ENCODE measurements at places on chromosomes 13 and 19.

DNA sequence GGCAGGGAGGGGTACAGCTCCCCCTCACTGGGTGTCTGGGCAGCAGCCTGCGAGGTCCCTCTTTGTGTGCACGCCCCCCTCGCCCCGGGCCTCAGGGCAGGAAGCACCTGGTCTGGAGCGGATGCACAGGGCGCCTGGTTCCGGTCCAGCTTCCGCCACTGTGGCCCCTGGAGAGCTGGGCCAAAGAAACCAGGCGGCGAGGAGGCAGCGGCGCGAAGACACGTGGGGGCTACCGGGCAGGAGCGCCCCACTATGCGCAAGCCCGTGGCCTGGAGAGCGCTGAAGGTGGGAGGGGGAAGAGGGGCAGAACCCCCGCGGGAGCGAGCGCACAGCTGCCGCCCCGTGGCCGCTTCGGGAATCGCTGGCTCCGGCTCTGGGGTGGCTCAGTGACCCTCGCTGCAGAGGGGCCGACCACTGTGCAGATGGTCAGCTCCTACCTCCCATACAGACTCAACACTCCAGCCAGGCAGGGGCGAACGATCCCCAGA lies 1.7 kb upstream of the LYL1 start:
- peak; percentile 57 for DNase-seq

DNA sequence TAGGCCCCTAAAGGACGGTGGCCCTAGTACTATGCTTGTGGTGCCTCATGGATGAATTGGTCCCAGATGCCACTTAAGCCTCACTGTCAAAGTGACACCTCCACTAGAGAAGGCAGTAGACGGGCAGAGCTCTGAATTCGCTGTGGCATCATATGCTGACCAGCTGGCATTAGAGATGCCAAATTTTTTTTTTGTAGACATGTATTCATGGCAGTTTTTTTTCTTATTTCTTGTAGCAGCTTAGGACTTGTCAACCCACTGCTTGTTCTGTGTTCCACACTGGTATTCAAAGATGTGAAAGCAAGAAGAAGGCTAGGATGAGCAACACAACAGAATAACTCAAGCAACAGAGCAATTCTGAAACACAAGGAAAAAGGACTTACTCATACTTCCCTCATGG lies 212.5 kb downstream of the DLEU7 start:
- DNase-seq = no peak

DNA sequence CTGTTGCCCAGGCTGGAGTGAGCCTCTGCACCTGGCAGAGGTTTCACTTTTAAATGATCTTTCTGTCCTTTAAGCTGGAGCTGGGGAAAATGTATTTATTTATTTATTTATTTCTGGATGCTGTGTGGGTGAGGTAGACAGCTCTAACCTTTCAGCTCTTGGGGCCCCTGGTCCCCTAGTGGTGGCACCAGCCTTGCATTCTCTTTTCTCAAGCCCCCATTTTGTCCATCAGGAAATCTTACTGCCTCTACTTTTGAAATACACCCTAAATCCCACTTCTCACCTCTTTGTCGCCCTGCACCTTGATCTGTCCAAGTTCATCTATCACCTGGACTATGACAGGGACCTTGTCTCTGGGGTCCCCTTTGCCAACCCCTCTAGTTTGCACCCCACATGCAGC lies 2.1 kb upstream of the B9D2 start:
- DNase-seq = no peak

GRCh38 chr19:4124638-4125037 lies 716 bp upstream of the MAP2K2 start:
- DNase-seq = no peak

DNA sequence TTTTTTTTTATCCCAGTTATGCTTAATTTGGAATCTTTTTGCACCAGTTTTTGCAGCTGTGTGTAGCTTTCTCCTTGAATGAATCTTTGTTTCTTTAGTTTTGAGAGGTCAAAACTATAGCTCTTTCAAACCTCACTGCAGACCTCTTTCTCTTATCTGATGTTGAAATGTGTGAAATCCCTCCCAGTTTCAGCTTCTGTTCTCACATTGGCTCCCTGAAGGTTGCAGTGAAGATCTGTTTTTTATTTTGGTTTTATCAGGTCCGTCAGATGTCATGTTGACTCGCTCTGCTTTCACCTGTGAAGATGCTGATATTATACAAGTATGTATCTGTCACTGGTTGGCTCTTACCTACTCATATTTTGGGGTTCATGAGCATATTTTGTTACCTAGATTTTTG lies 372.0 kb downstream of the RFC3 start:
- no peak for DNase-seq

- no peak for DNase-seq
Measured at GRCh38 chr13:111322001-111322915, 1.8 kb downstream of the TEX29 start.

DNA sequence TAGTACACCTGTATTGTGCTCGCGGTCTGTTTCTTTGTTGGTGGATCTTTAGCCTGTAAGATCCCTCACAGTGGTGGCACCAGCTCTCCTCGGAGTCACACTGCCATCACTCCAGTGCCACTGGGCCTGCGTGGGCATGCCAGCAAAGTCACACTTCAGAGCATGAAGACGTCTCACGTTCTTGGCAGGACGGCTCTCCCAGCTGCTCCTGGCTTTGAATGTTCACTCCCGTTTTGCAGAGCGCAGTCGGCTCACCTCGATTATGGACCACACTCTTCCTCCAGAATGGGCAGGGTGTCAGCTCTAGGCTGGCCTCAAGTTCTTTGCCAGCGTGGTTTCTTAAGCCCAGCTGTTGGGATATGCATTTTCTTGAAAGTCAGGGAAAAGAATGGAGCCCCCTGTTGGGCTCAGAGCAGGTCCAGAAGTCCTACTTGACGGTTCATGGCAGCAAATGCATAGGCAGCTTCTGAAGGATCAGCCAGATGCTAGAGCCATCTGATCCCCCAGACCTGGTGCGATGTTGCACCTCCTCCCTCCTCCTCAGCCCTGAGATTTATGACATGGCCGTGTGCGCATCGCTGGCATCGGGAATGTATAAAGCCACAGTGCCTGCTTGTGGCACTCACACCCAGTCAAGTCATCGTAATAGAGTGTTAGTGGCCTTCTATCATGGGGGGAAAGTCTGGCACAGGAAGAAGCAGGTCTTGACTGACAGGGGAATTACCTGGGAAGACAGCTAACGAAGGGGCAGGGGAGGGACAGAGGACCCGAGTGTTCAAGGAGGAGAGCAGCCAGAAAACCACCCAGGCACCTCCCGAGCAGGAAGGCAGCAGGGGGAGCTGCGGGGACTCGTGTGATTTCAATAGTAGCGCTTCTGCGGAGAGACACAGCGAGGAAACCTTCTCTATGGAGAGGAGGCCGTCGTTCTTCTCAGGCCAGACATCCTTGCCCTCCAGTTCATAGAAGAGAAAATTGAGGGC lies 40.2 kb upstream of the NPAS1 start:
- DNase-seq = no peak

DNA sequence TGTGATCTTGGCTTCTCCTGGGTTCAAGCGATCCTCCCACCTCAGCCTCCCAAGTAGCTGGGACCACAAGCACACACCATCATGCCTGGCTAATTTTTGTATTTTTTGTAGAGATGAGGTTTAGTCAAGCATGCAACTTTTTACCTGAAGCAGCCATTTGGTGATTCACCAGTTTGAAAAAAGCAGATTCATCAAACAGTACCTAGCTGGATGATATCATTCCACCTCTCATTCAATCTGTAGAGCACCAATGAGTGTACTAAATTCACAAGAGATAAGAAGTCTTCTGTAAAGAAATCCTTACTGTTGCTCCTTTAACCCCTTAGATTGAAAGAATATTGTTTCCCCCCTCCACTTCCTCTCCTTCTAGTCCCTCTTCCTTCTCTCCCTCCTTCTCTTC lies 261.1 kb upstream of the RFC3 start:
- no peak for DNase-seq

DNA sequence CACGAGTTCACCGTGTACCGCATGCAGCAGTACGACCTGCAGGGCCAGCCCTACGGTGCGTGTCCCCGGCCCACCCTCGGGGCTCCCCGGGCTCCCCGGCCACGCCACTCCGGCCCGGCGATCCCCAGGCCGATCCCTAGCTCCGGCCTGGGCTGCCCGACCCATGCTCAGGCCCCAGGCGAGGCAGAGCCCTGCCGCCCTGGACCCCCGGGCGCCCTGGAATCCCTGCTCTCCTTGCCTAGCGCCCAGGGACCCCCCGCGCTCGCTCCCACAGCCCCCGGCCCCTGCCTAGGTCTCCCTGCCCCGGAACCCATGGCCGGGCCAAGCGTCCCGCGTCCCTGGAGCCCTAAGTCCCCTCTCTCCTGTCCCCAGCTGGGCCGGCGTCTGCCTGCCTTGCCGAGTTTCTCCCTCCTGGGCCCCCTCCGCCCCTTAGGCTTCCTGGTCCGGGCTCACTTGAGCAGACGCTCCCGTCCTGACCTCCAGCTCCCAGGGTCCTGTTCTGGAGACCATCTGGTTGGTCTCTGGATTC lies 494 bp downstream of the NCLN start:
- no peak for DNase-seq

DNA sequence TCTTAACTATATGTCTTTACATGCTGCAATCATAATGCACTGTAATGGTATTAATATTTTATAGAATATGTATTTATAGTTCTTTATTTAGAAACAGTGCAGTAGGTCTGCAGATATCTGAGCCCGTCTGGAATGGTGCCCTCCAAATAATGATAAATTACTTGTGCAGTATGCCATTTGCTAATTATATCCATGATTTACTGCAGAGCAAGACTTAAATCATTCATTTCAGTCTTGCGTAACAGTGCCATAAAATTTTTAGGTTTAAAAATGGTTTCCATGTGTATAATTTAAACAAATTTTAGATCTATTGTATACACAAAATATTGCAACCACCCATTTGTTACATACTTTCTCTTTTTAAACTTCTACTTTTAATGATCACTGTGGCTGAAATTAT lies 175.1 kb downstream of the ZNF536 start:
- DNase-seq = no peak

DNA sequence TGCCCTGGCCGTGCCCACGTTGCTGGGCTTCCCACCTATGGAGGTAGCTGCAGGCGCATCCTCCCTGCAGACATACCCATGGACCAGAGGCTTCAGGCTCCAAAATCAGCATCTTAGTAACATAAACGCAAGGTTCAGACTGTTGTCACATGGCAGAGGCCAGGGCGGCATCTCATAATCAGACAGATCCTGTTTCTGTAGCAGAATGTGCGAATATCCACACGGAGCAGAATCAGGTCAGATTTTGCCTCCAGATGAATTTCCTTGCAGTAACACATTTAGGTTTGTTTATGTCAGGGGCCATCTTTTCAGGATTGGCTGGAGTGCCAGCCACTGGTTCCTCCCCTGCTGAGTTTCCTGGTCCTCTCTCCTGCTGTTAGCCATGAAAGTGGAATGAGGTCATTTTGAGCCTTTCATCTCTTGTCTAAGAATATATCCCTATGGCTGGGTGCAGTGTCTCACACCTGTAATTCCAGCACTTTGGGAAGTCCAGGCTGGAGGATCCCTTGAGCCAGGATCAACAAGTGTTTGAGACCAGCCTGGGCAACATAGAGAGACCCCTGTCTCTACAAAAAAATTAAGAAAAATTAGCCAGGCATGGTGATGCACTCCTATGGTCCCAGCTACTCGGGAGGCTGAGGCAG lies 20.5 kb downstream of the SMARCA4 start:
- DNase-seq = no peak

DNA sequence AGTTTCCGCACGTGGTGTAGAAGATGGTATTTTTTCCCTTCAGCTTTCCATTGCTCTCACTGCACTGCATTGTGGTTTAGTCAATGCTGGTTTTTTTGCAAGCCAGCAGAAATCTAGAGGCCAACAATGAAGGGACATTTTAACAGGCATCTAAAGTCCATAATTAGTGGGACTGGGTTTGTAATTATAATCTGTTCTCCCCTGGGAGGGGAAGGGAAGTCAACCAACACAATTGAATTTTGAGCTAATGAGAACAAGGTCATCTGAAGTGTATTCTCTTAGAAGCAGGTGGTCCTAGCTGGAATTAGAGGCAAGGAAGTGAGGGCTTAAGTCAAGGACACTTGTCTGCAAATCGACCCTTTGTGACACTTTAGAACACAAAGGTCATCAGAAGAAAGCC lies 156.4 kb downstream of the MYO16 start:
- no peak for DNase-seq

GRCh38 chr19:49799798-49800376 lies 13.2 kb downstream of the FUZ start:
- DNase-seq = no peak

- DNase-seq = no peak
Measured at GRCh38 chr19:995051-995827, 5.0 kb upstream of the GRIN3B start.

GRCh38 chr19:17398902-17399527 lies 5.0 kb upstream of the CCDC194 start:
- DNase-seq = no peak

DNA sequence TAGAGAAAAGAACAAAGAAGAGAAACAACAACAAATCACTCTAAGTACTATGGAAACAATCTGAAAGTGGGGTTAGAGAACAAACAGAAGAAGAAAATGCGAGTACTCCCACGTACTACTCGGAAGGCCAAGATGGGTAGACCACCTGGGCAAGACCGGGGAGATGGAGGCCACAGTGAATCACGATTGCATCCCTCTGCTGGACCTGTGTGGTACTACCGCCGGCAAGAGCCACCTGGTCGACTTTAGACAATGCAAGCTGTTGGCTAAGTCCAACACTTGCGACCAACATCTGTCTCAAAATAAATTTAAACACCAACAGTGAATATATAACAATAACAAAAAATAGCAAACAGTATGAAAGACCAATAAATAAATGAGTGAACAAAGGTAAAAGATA lies 45.5 kb upstream of the ZNF91 start:
- no peak for DNase-seq

DNA sequence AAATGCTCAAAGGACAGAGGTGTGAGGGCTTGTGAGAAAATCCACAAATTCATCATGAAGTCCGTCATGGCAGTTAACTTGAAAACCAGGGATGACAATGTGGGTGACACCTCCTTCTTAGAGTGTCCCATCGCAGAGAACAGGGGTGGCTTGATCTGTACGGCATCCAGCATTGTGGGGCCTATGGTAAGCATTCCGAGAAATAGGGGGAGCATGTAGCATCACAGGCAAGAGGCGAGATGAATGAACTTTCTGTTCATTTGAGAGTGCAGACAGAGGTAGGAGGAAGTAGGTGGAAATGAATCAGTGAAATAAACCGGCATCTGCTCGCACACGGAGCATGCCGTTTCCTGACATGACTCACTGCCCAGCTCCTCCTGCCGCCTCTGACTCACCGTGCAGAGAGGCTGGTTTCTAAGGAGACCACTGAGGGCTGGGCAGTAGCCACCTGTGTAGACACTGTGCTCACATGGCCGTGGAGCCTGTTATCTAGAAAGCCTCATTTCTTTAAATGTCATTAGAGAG lies 339.0 kb downstream of the RFC3 start:
- DNase-seq = peak; percentile 66
